Activated CD4-positive, alpha-beta memory T cell treated with anti-CD3 and anti-CD28 coated beads, Interleukin-2, amount 10 ng/mL, durations not matched to agents 7 days and 5 days (primary cell): ENCODE measurements at places on chromosomes 2 and 18.

- no peak for DNase-seq
These were observed 18.9 kb downstream of the ATP8B1 start for GRCh38 chr18:57784034-57784800.

- no peak for DNase-seq
These were observed 97.6 kb upstream of the CABLES1 start for GRCh38 chr18:23037646-23038045.

GRCh38 chr18:58535340-58536201 is 93.3 kb downstream of the ALPK2 start:
- no peak for DNase-seq

DNA sequence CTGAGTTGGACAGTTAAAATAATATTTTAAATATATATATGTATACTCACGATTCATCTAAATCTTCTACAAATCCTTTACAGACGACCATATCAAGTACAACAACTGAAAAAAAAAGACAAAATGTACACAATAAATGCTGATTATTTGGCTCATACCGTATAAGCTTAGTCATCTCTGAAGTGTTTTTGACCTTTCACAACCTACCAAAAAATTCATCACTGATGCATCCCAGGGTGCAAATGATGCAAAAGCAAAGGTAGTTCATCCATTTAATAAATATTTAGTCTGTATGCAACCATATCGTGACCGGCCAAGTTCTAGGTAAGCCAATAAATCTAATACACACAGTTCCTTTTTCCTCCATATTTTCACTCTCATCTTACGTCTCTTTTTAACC is 1.1 kb downstream of the TMX3 start:
- DNase-seq, result no peak

- DNase-seq, result no peak
These were observed 171.0 kb downstream of the DNER start for GRCh38 chr2:229543176-229543873.

- no peak for DNase-seq
These were observed 72.1 kb downstream of the PSMG2 start for GRCh38 chr18:12774982-12775381.

DNA sequence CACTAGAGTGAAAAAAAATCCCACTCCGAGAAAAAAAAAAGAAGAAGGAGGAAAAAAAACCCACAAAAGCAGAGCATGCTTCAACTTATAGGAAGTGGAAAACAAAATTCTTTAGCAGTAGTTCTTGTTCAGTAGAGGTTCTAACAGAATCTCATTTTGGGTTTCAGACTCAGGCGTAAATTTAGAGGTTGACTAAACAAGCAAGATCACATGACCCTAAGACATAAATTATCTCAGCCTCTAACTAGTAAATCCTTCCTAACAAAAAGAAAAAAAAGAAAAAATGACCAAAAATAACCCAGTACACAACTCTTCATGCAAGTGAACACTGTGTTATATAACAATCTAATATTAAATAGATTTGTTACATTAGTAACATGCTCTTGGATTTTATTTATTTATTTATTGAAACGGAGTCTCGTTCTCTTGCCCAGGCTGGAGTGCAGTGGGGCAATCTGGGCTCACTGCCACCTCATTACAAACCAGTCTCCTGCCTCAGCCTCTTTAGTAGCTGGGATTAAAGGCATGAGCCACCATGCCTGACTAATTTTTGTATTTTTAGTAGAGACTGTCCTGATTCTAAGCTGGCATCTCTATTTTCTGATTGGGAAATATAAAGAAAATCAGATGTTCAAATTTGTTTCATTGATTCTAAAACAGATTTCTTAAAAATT is 35.4 kb downstream of the PPP4R3B start:
- DNase-seq, result no peak
